ENCODE measurements at places on chromosomes 7 and 10.
A peak's percentile ranks its signal among the peaks of the same experiment; 100 is the strongest.

GRCh38 chr7:33671531-33672262 lies 233.6 kb upstream of the BMPER start:
- DNase-seq: no peak

DNA sequence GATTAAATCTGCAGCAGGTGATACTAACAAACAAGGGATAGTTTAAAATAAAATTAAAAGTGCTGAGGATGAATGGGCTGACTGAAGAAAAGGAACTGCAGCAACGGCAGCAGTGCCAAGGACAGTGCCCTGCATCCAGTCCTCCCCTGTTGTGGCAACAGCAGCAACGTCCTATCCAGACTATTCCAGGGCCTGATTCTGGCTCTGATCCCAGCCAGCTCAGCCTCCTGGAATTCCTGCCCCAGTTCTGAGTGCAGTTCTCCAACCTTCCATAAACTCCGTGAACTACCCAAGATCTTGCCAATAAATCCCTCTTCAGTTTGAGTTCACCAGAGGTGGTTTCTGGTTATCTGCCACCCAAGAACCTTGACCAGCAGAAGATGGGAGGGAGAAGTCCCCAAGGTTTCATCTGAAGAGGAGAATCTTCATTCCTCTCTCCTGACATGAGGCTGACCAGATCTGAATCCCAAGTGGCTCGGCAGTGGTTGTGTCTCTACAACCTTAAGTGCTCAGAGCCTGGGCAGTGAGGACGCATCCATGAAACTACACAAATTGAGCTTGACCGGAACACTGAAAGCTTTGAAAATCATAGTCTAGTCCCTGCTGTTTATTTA lies 115.8 kb downstream of the SORBS1 start:
- no peak for DNase-seq

- no peak for DNase-seq
Observed at GRCh38 chr10:19811540-19811939, 4.7 kb upstream of the PLXDC2 start.

DNA sequence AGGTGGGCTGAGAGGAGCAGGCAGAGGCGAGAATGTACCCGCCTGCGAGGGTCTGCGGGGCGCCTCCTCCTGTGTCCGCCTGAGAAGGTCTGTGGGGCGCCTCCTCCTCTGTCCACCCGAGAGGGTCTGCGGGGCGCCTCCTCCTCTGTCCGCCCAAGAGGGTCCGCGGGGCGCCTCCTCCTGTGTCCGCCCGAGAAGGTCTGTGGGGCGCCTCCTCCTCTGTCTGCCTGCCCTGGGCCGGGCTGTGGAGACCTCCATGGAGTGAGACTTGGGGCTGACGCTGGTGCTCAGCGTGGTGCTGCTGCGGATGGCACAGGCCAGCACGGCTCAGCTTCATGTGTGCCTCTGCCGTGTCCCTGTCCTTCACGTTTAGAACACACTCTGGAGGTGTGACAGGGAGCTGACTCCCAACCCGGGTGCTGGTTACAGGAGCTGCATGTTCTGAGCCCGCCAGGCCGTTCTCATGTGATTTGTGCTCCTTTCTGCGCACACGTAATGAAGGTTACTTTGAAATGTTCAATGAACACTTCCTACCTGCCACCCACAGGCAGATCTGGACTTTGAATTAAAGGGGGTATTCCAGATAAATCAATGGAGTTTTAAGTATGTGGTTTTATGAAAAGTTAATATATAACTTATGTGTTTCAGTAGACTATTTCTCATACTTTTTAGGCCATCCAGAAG lies 20.5 kb upstream of the GET4 start:
- DNase-seq: no peak

GRCh38 chr10:84177541-84178141 lies 4.0 kb downstream of the GPR15LG start:
- no peak for DNase-seq

DNA sequence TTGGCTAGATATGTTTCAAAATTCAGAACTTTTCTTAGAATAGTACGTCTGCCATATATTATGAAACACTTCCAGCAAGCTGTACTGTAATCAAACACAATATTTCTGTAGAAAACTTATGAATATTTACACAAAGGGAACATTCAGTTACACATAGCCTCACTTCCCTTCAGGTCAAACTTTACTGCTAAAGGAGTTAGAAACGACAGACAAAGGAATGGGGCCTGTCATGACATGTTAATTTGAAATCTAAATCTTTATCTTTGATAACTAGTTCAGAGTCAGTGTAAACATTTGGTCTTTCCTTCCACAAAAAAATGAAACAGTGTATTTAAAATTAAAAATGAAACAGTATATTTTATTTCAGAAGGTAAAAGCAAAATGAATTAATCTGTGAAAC lies 1.0 kb upstream of the CROT start:
- no peak for DNase-seq

DNA sequence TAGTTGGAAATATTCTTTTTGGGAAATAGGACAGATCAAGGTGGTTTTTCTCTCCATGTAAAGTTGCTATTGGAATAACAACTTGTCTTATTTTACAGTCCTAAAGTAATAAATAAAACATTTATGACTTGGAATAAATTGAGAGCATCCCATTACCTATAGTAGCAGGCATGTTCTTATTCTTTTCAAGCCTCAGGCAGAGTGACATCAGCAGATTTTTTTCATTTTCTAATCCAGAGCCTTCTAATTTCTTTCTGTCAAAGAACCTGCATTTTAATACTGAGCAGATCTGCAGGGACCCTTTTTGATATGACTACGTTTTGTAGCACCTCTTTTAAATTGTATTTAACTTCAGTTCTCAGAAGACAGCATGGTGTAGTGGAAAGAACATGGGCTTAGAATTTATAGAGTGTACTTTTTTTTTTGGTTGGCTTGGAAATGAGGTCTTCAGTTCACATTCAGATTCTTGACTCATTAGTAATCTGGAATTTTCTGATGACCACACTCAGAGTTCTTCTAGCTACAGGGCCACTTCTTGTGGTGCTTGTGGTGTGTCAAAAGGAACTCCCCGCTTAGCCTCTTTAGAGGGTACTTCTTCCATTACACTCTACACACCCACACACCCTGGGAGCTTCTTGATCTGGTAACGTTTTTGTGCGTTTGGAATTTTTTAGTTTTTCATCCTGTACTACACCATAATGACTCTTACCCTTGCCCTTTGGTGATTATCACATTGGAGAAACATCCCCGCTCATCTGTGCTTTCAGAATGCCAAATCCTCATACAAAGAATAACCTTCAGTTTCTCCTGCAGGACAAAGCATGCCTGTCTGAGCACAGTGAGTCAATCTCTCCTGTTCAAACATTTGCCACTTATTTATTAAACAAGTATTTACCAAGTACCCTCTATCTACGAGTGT lies 34.6 kb downstream of the AGK start:
- DNase-seq: peak; percentile 17

DNA sequence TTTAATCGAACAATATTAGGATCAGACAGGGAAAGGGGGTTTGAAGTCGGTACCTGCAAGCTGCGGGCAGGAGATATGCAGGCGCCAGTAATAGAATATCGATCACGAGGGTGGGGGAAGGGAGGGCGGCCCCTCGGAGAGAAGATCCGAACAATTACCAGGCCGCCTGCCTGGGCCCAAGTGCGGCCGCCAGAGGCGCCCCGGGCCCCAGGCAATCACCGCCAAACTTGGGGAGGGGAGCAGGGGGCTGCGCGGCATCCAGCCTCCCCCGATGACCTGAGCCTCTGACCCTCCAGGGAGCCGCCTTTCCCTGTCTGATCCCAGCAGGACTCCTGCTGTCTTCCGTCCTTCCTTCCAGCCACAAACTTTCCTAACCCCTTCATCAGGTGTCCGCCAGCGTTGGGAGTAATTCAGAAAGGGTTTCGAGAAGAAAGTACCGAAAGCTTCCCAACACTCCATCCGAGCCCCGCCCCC lies 1.1 kb downstream of the NKX1-2 start:
- no peak for DNase-seq

DNA sequence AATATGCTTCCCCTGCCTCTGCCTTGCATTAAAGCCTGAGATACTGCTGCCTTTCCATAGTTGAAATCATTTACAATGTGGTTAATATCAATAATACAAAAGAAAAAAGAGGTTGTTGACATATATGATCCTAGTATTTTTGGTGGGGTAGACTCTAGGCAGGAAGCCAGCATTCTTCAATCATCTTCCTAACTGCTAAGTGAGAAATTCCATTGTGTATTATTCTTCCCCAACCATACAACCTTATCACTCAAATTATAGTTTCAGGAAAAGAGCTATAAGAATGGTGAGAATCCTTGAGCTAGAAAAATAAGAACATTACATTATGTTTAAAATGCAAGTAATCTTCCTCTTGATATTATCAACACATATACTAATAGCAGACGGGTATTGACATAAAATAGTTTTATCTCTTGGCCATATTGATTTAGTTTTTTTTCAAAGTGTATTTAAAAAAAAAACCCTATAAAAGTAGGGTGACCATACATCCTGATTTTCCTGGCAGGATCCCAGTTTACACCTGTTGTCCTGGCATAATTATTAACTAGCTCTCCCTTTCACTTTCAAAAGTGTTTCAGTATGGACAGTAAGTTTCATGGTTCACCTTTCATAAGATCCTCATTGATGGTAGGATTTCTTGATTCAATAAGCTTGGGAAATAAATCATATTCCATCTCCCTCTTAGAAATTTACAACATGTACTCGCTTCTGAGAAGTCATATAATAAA lies 33.4 kb upstream of the WASL start:
- DNase-seq: no peak

GRCh38 chr10:75083972-75084833 lies 27.3 kb upstream of the SAMD8 start:
- DNase-seq: no peak

DNA sequence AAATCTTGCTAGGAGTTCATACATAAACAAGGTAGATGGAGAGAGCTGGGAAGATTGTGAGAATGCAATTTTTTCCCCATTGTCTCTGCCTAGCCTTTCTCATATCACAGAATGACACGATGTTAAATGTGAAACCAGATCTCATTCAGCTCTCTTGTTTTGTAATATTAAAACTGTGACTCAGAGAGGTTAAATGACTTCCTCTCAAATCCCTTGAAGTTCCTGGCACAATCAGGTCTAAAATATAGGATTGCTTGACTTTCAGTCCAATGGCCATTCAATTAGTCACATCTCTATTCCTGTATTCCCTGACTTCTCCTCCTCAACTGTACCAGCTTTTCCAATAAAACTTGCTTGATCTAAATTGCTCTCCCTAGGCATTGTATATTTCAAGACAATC lies 3.1 kb downstream of the ANKRD22 start:
- DNase-seq: no peak

- no peak for DNase-seq
Observed at GRCh38 chr7:128741491-128741890, 2.3 kb downstream of the CALU start.
